Left kidney (tissue), 8 donors: ENCODE measurements at places on chromosomes 13 and 19.

DNA sequence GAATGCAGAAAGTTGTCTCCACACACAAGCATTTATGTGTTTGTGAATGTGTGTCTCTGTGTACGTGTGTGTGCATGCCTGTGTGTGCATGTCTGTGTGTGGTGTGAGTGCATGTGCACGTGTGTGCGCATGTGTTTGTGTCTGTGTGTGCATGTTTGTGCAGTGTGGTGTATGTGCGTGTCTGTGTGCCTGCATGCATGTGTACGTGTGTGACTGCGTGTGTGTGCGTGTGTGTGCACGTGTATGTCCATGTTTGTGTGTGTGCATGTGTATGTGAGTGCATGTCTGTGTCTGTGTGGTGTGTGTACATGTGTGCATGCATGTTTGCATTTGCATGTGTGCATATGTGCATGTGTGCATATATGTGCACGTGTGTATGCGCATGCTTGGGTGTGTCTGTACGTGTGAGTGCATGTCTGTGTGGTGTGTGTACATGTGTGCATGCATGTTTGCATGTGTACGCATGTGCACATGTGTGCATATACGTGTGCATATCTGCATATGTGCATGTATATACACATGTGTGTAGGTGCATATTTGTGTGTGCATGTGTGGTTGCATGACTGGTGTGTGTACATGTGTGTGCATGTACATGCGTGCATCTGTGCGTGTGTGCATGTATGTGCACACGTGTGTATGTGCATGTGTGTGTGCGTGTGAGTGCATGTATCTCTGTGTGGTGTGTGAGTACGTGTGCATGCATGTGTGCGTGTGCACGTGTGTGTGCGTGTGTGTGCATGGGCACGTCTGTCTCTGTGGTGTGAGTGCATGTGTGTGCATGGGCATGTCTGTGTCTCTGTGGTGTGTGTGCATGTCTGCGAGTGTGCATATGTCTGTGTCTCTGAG, 8.2 kb upstream of the TMEM255B start:
- DNase-seq = no peak

DNA sequence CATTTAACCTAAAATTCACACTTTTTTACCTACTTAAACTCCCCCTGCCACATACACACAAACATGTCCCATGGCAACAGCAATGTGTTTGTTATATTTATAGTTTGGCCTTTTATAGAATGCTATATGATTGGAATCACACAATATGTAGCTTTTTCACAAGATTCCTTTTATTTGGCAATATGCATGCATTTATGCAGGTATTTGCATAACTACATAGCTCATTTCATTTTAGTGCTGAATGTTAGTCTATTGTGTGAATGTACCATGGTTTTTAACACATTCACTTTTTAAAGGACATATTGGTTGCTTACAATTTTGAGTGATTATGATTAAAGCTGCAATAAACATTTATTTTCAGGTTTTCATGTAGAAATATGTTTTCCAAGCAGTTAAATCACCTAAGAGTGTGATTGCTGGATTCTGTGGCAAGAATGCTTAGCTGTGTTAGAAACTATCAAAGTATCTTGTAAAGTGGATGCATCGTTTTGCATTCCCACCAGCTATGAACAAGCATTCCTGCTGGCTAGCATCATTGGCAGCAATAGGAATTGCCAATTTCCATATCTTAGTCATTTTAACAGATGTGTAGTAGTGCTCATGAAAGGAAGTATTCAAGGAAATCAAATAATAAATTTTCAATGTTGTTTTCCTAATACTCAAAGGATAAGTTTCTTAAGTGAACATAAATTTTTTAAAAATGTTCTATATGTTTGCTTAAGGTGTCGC, 557.0 kb downstream of the SLITRK1 start:
- no peak for DNase-seq

- no peak for DNase-seq
Measured at GRCh38 chr19:18733196-18733647, 49.7 kb downstream of the CRTC1 start.

GRCh38 chr13:36875961-36876360, 44.1 kb downstream of the SMAD9 start:
- no peak for DNase-seq

- peak; percentile 50 for DNase-seq
Measured at GRCh38 chr13:29847501-29847983, 2.9 kb downstream of the UBL3 start.

DNA sequence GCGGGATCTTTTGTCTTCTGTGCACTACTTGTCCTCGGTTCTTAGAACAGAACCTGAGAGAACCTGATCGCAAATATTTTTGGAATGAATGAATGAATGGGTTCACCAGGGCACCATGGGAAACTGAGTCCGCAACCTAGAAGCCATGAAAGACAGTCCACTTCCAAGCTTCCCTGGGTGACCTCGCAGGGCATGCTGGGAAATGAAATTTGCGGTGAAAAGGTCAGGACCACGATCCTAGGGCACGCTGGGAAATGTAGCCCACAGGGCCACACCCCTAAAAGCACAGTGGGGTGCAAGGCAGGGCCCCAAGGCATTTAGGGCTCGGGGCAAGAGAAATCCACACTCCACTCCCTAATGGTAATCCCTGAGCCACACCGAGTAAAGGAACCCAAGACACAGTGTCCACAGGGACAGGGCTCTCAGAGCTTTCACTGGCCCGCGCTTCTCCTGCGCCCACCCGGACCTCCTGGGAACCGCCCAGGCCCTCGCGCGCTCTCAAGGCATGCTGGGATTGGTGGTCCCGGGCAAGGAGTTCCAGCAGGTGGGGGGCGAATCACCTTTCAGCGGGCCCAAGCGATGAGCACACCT, 1.1 kb upstream of the PPP1R12C start:
- peak; percentile 35 for DNase-seq

DNA sequence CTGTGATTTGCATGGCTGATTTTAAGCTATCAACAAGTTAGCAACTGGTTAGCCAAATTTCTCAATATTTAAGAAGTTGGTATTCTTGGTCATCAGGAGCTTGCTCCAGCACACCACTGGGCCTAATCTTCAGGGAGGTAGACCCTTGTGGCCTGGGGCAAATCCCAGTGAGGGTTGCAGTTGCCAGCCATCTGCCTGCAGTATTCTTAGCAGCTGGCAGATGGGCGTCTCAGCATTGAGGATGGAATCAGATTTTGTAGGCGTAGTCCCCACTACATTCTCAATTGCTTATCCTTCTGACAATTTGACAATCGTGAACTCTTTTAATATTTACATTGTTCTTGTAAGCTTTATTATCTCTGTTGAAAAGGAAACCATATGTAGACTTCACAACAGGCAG, 1266.2 kb downstream of the SLITRK5 start:
- DNase-seq = no peak

DNA sequence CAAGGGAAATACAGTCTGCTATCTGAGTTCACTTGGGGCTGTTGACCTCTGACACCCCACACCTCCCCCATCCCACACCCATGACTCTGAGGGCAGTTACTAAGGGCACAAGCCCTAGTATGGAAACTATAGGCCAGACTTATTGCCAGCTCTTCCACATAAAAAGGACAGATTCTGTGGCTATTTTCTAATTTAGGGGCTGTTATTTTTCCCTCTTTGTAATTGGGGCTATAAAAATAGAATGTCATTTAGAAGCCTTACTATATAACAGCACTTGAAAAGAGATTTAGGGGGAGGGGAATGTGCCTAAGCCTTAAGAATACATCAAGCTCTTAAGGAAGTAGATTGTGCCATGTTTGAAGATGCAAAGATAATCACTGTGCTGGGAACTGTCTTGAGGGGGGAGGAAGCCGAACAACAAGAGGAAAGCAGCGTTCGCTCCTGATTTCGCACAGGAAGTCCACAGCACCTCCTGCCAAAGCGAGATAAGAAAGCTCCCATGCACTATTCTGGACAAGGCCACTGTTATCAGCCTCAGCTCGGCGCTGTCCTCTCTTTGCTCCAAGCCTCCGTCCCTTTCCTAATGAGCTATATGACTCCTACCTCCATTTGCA, 86.6 kb downstream of the FLT1 start:
- DNase-seq = peak; percentile 29

- no peak for DNase-seq
Measured at GRCh38 chr19:35138305-35138892, at the start of gene FXYD1. Gene FXYD1 (plus strand): TSS chr19:35138824. CDS start chr19:35140080, 1,256 bp downstream.

DNA sequence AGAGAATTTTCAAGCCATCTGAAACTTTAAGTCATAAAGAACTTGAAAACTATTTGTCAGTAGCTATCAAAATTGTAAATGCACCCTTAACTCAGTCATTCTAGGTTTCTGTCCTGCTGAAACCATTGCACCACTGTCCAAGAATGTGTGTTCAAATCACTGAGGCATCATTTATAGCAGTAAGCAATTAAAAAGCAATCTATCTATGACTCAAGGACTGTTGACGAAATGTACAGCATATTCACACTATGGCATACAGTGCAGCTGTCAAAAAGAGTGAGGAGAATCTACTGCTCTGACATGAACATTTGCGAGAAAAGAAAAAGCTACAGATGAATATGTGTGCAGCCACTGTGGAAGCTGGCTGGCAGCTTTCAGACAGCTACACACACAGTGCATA, 71.2 kb downstream of the ING1 start:
- DNase-seq = no peak

DNA sequence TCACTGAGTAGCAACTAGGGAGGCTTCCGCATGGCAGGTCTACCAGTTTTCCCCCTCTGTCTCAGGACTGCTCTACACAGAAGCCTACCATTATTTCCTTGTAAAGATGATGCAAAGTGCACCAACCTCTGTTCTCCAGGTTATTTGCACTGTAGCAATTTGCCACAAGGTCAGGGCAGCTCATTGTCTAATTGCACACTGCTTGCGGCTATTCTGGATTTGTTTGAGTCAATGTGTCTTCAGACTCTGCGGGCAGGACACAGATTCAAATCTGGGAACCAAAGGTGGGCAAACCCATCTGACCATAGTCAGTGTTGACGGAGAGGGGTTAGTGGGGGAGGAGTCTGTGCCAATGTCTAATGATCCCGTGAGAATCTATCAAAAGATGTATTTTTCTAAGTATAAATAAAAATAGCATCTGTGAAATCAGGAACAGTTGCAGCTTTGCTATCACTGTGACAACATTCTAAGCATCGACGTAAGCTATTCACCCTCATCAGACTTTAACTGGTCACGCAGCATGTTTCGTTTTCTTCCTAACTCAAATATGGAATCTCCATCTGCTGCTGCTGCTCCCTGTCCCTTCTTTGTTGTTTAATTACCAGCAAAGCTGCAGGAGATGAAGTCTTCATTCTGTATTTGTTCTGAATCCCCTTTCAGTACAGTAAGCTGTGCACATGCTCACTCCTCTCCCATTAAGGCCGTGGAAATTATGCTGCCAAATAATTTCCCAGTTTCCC, 26.4 kb downstream of the CYSLTR2 start:
- DNase-seq = no peak

DNA sequence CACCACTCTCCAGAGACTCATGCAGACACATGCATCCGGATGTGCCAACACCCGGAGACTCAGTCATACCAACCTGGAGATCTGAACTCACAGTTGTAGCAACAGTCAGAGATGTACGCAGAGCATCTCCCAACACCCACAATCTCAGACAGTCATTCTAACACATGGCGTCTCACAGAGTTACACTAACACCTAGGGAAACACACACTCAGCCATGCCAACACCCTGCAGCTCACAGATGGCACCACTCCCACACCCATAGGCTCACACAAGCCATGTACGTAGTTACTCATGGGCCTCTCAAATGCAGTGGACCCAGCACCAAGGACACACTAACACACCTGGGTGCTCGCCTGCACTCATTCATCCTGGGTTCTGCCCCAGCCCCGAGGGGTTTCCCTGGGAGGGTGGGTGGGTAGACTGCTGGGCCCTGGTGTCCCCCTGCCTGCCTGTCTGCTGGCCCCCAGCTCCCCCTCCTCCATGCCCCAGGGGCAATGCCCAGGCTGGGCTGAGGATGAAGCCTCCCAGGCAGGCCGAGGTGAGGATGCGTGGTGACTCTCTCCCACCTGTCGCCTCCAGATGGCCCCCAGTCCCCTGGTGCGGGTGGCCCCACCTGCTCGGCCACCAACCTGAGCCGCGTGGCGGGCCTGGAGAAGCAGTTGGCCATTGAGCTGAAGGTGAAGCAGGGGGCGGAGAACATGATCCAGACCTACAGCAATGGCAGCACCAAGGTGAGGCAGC, 10.0 kb downstream of the PKN1 start:
- no peak for DNase-seq

- no peak for DNase-seq
Measured at GRCh38 chr19:13937479-13938300, 527 bp downstream of the PODNL1 start.

GRCh38 chr19:4326215-4326836, 12.3 kb downstream of the STAP2 start:
- DNase-seq = no peak

GRCh38 chr19:12669270-12670158, 2.9 kb downstream of the WDR83 start:
- DNase-seq = peak; percentile 81

GRCh38 chr19:34274284-34274826, 20.0 kb downstream of the GARRE1 start:
- DNase-seq = no peak

- DNase-seq = no peak
Measured at GRCh38 chr13:50400035-50400726, 384.9 kb downstream of the KCNRG start.

DNA sequence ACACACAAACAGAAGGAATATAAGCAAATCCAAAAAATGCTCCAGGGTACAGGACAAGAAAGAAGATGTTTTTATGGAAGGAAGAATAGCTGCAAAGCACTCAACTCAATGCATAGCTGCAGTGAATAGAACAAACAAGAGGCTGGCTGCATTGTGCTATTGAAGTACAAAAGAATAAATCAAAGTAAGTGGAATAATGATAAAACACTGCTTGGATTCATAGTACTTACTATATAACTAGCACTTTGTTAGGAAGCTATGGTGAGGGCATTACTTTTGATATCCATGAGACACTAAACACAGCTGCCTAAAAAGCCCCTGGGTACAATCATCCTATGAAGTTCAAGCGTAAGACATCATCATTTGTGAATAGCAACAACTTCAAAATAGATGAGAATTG, 350.1 kb downstream of the PCDH9 start:
- no peak for DNase-seq

- DNase-seq = peak; percentile 6
Measured at GRCh38 chr13:55439450-55439849, 1701.3 kb upstream of the PRR20A start.

DNA sequence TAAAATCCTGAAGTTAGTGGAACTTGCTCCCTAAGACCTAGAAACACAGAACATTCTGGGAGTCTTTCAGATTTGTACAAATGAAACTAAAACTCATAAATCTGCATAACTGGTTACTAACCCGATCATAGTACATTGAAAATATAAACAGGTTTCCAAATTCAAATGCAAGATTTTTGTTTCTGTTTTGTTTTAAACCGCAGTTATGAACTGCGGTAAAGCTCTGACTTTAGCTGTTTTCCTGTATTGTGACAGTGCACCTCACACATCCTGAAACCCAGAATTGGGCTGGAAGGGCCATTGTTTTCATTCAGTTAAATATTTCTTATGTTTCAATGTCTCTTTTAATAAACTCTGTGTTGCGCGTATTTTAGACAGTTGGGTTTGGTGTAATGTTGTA, 204.7 kb downstream of the SHISA2 start:
- DNase-seq = no peak

DNA sequence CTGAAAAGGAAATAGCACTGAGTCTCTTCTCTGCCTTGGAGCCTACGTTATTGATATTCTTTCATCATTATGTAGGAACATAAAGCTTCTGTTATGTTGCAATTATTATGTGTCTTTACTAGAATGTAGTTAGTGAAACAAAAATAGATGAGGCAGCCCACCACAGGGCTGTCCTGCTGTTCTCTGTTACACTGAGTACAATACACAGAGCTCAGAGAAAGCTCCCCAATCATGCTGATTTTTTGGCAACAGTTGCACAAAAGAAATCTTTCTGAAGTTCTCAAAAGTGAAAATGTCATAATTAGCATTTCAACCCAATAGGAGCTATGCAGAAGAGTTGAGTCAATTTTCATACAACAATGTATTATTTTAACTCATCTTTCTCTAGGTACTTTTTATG, 119.5 kb downstream of the EFNB2 start:
- no peak for DNase-seq
